ENCODE measurements at places on chromosomes 11 and 22.

- no peak for DNase-seq
These were observed 7.7 kb downstream of the KCTD21 start for GRCh38 chr11:78180751-78181150.

- no peak for DNase-seq
These were observed 2.9 kb upstream of the MTFP1 start for GRCh38 chr22:30422481-30423300.

- no peak for DNase-seq
These were observed 80.7 kb upstream of the PPARA start for GRCh38 chr22:46069521-46070214.

DNA sequence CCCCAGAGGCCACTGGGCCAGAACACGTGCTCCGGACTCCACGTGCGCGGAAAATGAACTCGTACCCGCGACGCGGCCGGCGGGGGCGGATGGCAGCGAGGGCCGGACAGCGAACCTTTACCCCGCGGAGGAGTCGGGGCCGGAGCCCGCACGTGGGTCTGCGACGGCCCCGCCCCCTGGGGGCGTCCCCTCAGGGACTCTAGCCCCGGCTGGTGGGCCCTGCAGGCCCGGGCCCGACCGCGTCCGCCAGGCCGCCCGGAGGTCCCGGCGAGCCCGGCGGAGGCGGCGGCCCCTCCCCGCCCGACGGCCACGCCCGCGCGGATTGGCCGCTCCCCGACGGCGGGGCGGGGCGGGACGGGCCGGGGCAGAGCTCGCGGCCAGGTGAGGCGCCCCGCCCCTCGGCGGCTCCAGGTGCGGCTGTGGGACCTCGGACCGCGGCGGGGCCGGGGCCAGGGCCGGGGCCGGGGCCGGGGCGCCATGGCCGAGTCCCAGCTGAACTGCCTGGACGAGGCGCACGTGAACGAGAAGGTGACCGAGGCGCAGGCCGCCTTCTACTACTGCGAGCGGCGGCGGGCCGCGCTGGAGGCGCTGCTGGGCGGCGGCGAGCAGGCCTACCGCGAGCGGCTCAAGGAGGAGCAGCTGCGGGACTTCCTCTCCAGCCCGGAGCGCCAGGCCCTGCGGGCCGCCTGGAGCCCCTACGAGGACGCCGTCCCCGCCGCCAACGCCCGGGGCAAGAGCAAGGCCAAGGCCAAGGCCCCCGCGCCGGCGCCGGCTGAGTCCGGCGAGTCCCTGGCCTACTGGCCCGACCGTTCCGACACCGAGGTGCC is at the start of gene FAM83F:
Gene FAM83F (plus strand): TSS at position 389 of the 827 bp plus-strand sequence. CDS start 89 bp downstream, at position 478.
- DNase-seq: no peak

GRCh38 chr22:28123989-28124766 is 205.1 kb upstream of the PITPNB start:
- no peak for DNase-seq

GRCh38 chr11:66360406-66361073 is 11.0 kb downstream of the SLC29A2 start:
- DNase-seq: no peak

GRCh38 chr11:77213029-77213579 is 85.1 kb downstream of the MYO7A start:
- no peak for DNase-seq

GRCh38 chr11:128662960-128663359 is 30.9 kb upstream of the FLI1 start:
- no peak for DNase-seq

GRCh38 chr11:73393011-73393380 is 16.8 kb downstream of the RELT start:
- DNase-seq: no peak

DNA sequence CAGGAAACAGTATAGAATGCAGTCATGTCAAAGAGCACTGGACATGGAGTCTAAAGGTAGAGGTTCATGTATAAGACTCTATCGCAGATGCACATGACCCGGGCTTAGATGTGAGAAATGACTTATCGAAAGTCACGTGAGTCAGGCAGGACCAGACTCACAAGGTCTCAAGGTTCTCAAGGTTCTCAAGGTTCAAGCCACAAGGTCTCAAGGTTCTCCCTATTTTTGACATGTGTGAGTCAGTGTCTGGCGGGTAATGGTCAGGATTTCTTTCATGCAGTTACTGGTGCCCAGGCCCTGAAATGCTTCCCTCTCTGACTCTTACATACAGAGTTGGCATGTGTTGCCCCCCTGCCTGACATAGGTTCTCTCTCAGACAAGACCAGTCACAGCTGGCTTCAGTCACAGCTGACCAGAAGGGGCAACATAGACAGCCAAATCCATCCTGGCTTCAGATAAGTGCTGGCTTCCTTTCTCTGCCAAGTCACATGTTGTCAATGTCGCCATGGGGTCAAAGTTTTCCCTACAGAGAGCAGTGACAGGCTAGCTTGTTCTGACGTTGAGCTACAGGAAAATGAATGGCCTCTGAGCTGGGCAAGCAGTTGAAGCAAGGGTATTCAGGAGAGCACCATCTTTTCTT is 10.1 kb downstream of the CSRP3 start:
- no peak for DNase-seq

GRCh38 chr22:45650721-45651120 is 20.9 kb upstream of the ATXN10 start:
- DNase-seq: no peak

GRCh38 chr22:23106906-23107367 is 34.9 kb downstream of the RSPH14 start:
- no peak for DNase-seq

GRCh38 chr11:98455500-98456307 is 565.0 kb upstream of the CNTN5 start:
- no peak for DNase-seq

GRCh38 chr22:37309211-37310074 is 27.1 kb downstream of the CYTH4 start:
- DNase-seq: no peak

- peak; percentile 6 for DNase-seq
These were observed 69.2 kb downstream of the SCUBE1 start for GRCh38 chr22:43273902-43274484.

DNA sequence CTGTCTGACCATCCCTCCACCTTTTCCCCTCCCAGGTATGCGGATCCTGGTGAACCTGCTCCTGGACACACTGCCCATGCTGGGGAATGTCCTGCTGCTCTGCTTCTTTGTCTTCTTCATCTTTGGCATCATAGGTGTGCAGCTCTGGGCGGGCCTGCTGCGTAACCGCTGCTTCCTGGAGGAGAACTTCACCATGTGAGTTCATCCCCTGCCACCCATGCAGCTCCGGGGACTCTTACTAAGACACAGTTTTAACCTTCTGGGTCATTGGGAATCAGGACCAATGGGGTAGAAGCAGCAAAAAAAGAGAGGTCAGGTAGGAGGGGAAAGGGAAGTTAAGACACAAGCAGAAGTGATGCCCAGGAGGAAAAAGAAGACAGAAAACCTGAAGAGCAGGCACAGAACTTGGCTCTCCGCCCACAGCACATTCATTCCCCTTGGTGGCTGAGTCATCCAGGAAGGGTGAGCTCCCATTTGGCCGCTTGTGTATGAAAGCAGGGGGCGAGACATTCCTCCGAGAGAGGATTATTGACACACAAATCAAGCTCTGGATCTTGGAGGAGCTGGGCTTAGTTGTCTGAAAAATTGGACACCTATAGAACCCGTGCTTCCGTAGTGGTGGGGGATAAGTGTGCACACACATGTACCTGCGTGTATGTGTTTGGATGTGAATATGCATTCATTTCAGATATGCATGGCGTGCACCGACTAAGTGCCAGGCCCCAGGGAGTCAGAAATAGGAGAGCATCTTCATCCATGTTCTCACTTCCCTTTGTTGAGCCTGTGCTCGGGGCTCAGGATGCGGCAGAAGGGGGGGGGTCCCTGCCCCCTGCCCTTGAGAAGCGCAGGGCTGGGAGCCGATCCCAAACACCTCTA is 64.2 kb downstream of the CACNA1I start:
- no peak for DNase-seq

- no peak for DNase-seq
These were observed 435.1 kb upstream of the DDI1 start for GRCh38 chr11:103601225-103601846.

- DNase-seq: no peak
These were observed 53.9 kb downstream of the MICAL2 start for GRCh38 chr11:12164061-12165014.

- no peak for DNase-seq
These were observed 555 bp downstream of the TP53I11 start for GRCh38 chr11:44950031-44950624.
